Right hindlimb (tissue), 1 donor: ENCODE measurements at places on chromosomes 3 and 15.

DNA sequence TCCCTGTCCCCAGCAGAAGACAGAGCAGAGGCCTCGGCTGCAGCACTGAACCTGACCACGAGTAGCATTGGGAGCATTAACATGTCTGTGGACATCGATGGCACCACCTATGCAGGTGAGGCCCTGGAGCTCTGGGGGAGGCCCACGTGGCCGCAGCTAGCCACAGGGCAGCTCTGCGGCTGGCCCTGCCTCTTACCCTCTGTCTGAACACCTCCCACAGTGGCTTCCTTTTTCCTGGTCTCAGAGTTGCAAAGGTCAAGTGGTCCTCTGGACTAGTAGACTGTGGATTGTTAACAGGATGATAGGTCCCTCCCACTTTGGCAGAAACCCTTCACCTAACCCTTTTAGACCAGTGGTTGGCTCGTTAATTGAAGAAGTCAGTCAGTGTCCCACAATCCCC lies 22.5 kb upstream of the CLK3 start:
- no peak for DNase-seq

- DNase-seq, result no peak
Observed at GRCh38 chr3:116038968-116039650, 406.2 kb downstream of the LSAMP start.

GRCh38 chr3:105444725-105445124 lies 78.0 kb downstream of the ALCAM start:
- no peak for DNase-seq

GRCh38 chr3:138625707-138626365 lies 17.3 kb downstream of the FAIM start:
- DNase-seq, result no peak

DNA sequence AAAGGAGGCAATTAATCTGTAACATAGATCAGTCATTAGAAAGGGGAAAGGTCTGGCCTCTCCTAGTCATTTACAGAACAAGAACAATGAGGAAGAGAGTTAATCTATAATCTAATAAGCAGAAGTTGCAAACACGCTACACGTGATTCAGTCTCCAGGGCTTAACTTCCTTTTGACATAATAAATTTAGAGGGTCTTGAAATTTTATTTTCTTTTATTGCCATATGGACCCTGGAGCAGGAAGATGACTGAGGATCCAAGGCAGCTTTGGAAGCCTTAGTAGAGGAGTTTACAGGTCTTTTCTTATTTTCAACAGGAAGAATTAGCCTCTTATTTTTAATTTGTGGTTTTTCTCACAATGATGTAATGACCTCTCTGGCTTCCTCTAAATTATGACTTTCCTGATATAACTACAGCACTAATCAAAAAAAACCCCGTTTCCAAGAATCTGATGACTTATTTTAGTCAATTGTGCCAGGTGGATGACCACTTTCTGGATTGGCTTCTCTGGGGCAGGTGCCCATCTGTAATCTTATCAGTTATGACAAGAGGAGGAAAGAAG lies 32.2 kb downstream of the ADGRG7 start:
- DNase-seq, result no peak
